Stimulated activated naive CD8-positive, alpha-beta T cell treated with anti-CD3 and anti-CD28 coated beads, Interleukin-15, Interleukin-2, amounts not matched to agents 100 U/mL and 50 U/mL, for 24 hours (primary cell): ENCODE measurements at places on chromosomes 4 and X.
A peak's percentile ranks its signal among the peaks of the same experiment; 100 is the strongest.

DNA sequence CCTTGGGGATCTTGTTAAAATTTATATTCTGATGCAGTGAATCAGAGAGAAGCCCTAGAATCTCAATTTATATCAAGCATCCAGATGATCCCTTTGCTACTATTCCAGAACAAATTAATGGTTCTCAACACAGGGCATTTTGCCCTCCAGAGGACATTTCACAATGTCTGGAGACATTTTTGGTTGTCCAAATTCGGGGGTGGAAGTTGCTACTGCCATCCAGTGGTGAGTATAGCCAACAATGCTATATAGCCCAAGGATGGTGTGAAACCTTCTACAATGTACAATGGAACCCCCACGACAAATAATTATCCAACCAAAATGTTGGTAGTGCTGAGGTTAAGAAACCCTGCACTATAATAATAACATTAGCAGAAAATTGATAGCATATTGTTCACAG, 2440.0 kb downstream of the PCDH7 start:
- no peak for DNase-seq

DNA sequence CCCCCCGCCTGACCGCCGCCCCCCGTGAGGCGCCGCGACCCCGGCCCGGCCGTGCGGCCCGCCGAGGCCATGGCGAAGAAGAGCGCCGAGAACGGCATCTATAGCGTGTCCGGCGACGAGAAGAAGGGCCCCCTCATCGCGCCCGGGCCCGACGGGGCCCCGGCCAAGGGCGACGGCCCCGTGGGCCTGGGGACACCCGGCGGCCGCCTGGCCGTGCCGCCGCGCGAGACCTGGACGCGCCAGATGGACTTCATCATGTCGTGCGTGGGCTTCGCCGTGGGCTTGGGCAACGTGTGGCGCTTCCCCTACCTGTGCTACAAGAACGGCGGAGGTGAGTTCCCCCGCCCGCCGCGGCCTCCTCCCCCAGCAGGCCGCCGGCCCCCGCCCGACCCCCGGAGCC, 780 bp downstream of the SLC6A8 start:
- DNase-seq, result no peak

GRCh38 chrX:15653961-15654360, 10.6 kb downstream of the CLTRN start:
- no peak for DNase-seq

- no peak for DNase-seq
Measured at GRCh38 chr4:3296651-3297050, 3.8 kb downstream of the RGS12 start.

GRCh38 chr4:6622744-6623143, 17.7 kb upstream of the MRFAP1 start:
- no peak for DNase-seq

GRCh38 chrX:143674926-143675325, 39.0 kb upstream of the SLITRK4 start:
- no peak for DNase-seq

DNA sequence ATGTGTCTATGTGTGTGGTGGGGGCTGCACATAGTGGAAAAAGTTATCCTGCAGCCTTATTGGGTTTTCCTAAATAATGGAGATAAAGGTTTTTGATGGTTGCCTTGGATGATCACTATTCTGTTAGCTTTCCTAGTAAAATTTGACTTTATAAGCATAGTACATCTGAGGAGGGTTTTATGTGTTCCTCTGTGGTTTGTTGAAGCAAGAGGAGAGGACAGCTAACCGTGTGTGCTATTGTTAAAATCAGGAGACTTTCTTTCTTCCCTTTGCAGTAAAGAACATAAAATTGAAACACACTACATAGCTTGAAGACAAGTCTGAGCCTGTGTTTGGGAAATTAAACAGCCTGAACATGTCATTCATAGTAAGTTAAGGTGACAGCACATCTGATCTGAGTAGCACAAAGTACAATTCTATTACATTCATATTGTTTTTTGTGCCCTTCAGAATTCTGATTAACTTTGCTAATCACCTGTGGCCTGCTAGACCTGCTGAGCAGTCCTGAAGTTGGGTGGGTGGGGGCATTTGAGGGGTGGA, 36.8 kb downstream of the C4orf51 start:
- no peak for DNase-seq

- DNase-seq, result no peak
Measured at GRCh38 chr4:174583056-174583455, 60.8 kb upstream of the HPGD start.

GRCh38 chrX:14641681-14642655, 112.6 kb downstream of the GLRA2 start:
- no peak for DNase-seq

- no peak for DNase-seq
Measured at GRCh38 chr4:60223208-60223923, 976.8 kb upstream of the ADGRL3 start.

- peak; percentile 48 for DNase-seq
Measured at GRCh38 chrX:15497865-15498264, 2.7 kb upstream of the BMX start.

DNA sequence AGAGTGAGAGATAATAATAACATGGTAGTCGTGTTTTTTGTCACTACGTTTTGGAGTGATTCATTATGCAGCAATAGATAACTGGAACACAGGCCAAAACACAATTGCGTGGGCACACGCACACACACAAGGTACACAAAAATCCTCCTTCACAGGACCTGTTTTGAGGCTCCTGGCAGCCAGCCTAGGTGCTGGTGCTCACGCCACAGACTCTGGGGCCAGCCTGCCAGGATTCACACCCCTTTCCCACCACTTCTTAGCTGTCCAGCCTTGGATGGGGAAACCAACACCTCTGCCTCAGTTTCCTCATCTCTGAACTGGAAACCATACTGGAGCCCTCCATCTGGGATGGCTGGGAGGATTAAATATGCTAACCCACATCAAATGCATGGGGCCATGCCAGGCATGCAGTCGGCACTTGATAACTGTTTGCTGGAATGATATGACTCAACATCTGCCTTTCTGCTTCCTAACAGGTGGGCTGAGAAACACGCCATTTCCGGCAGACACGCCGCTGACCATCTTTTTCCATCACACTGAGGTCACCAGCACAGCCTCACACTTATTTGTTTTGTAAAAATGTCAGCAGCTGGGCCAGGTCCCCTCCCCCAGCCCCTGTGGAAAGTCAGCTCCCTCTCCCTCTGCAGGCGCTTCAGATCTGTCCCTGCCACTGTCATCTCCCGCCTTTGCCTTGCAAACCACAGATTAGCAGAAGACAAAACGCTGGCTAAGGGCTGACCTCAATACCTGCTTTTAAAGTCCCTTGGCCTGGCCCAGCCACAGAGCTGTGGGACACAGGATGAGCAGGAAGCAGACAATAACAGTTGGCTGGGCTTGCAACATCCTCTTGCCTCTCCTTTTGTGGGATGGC, 237.5 kb downstream of the BCOR start:
- peak; percentile 79 for DNase-seq

- DNase-seq, result peak; percentile 72
Measured at GRCh38 chr4:140149846-140150635, 3.9 kb downstream of the MAML3 start.

DNA sequence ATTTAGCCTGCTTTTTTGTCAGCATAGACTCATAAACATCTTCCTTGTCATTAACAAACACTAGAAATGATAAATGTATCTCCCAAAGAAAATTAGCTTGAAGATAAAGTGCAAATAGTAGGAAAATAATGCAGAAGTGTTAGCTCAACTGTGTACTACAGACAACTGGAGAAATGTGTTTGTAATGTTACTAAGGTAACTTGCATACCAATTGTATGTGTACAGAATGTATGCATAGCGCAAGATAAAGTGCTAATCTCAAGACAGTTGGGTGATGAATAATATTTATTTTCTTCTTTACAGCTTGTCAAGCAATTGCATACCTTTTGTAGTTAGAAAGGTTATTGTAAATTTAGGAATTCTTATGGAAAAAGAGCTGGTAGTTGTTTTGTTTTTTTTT, 22.1 kb downstream of the FMR1 start:
- no peak for DNase-seq

DNA sequence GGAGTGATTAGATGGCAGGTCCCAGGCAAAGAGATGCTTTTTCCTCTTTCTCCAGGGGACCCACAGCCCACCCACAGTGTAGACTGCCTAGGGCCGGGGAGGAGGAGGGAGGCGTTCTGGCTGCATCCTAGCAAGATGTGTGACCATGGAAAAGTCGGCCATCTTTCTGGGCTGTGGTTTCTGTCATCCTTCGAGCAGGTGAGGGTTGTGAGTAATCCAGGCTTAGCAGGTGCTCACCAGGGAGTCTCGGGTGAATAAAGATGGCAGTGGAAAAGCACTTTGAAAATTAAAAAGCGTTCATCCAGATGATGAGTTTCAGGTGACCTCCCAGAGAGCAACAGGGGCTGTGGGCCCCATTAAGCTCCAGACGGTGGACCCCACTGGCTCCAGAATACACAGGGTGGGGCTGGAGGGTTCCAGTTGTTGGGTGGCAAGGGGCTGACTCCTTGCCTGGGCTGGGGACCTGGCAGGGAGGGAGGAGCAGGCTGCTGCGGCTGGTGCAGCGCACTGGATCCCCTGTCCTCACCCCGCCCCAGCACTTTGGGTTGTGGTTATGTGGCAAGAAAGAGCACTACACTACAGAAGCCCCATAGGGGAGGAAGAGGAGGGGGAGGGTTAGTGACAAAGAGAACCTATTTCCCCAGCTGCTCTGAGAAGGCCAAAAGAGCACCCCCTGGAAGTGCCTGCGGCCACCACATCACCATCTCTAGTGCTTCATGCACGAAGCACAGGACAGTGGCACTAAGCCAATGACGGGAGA, 23.7 kb downstream of the ELF4 start:
- DNase-seq, result peak; percentile 72

GRCh38 chr4:25928379-25929297, 14.6 kb downstream of the SMIM20 start:
- no peak for DNase-seq

GRCh38 chr4:4492161-4492847, 49.5 kb downstream of the STX18 start:
- no peak for DNase-seq

- DNase-seq, result no peak
Measured at GRCh38 chr4:124708517-124709300, 3.8 kb downstream of the ANKRD50 start.

DNA sequence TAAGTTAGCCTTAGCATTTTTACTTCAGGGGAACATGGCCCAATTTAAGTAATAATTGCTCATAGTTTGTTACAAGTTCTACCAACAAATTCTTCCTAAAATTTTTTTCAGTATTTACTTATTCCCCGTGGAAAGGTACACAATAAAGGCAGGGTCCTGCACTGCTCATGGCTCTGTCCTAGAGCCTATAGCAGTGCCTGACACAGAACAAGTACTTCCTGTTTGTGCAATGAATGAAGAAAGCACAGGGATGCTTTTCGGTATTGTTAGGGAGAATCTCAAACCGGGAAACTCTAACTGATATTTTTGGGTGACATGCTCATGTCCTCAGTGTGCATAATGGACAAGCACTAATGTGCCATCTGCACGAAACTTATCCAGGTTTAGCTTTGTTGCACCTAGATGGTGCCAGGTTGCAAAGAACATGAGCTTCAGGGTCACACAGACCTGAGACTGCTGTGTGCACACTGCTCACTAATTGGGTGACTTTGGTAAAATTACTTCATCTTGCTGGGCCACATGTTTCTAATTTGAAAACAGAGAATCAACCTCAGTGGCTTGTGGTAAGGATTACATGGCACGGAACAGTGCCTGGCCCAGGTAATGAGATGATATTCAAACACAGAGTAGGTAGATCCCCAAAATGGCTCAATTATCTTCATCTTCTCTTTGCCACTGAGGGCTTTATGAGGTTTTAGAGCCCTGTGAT, 175.8 kb upstream of the NPY2R start:
- DNase-seq, result no peak

DNA sequence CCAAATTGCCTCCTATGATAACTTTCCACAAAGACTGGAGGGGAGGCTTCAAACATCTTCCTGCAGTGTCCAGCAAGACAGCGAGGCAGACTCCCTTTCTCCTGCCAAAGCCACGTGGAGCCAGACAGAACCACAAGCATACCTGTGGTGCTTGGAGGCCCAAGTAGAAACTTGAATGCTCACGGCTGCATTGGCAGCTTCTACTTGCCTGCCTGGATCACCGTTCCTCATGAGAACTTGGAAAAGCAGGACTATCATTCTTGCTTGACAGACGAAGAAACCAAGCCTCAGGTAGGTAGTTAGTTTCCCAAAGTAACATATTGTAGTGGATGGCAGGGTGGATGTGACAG, 216.3 kb upstream of the SFRP2 start:
- no peak for DNase-seq
